ENCODE measurements at places on chromosomes 16 and 17.

DNA sequence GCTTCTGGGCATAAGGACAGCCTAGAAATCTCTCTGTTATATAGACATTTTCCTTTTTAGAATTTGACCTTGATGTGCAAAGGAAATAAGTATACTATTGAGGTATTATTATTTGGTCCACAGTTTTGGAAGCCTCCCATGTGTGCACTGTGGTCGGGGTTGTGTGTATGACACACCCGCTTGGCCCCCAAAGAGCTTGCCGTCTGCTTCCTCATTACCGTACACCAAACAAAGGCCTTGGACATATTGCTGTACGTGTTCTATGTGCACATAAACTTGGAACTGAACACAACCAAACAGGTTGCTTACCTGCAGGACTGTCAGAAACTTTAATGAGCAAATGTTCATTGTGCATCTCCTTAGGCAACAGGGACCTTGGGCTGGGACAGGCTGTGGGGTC lies 38.2 kb downstream of the METRNL start:
- no peaks in the 10 kb centered on the region for H3K36me3 ChIP-seq
- no peak overlapping the region for H3K4me3 ChIP-seq
- peaks cover 21% of the 10 kb centered on the region for H3K27me3 ChIP-seq
- DNase-seq = no peak

DNA sequence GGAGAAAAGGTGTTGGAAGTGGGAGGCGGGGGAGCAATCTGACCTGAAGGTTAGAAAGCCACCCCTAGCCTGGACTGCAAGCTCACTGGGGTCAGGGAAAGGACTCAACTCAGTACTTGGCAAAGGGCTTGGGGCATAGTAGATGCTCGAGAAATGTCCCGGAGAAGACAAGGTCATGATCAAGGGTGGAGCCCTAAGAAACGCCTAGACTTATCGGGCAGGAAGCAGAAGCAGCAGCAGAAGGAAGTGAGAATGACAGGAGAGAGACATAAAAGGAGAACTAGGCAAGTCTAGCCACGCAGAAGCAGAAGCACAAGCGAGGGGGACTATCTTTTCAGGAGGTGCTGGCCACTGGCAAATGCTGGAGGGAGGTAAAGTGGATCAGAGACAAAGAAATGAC lies 10.2 kb downstream of the COTL1 start:
- H3K36me3 ChIP-seq = peaks cover 75% of the 10 kb centered on the region
- peak; percentile 82 for DNase-seq
- no peaks in the 10 kb centered on the region for H3K27me3 ChIP-seq

DNA sequence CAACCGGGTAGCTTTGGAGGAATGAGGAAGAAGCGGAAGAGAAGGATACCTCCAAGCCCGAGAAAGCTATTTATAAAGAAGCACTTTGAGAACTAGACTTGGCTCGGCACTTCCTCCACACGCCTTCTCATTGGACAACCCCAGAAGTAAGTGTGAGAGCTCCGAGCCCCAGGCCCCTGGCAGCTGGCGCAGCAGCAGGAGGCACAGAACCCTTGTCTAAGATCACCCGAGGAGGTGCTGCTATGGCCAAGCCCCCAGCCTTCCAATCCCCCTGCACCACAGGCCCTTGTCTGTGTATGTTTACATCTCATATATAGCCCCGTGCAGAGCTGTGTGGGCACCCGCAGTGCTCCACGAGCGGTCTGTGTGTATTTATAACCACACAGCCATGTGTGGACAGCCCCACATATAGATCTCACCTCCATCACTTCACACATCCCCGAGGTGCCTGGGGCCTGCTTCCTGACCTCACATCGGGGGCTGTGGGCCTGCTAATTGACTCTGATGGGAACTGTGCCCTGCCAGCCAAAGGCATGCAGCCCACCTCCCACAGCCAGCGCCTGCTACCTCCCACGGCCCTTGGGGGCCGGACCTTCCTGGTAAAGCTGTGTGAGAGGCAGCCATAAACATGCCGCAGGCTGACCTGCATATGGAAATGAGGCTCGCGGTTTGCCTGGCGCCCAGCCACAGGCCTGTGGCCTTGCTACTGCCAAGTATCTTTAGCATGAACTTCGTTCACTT lies 96.1 kb downstream of the C17orf67 start:
- H3K4me3 ChIP-seq = no peak overlapping the region
- no peak for DNase-seq
- H3K27ac ChIP-seq = no peak overlapping the region
- no peaks in the 10 kb centered on the region for H3K36me3 ChIP-seq

GRCh38 chr16:69324585-69325253 lies 5.7 kb downstream of the PDF start:
- no peak for DNase-seq
- no peaks in the 10 kb centered on the region for H3K27me3 ChIP-seq
- no peak overlapping the region for H3K27ac ChIP-seq
- H3K4me1 ChIP-seq = peaks cover 33% of the 10 kb centered on the region
- H3K36me3 ChIP-seq = peaks cover 60% of the 10 kb centered on the region
- H3K4me3 ChIP-seq = no peak overlapping the region

DNA sequence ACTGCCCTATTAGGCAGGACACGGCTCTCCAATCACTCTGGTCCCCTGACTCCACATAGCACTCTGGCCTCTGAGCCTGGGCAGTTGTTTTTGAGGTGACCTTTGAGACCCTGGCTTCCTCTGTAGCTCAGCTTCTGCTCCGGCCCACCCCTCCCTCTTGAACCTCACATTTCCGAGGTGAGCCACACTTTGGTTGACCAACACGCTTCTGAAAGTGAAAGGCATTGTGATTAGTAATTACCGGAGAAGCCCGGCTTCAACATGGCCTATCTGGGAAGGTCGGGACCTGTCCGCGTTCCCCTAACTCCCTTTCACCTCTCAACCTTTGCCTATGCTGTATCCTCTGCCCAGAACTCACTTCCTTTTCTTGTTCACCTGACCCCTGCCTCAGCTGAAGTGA lies 10.3 kb upstream of the ITGAX start:
- no peak for DNase-seq
- H3K36me3 ChIP-seq = no peaks in the 10 kb centered on the region
- H3K27ac ChIP-seq = peak overlapping the region; percentile 64
- H3K4me3 ChIP-seq = peak overlapping the region; percentile 30

- peak; percentile 91 for DNase-seq
- no peaks in the 10 kb centered on the region for H3K27me3 ChIP-seq
- H3K36me3 ChIP-seq = peaks cover 6% of the 10 kb centered on the region
- peak within 1 kb of the TSS; percentile 87 for H3K27ac ChIP-seq
Measured at GRCh38 chr17:3964203-3965117, at the start of gene ATP2A3. Gene ATP2A3 (minus strand): TSS chr17:3964437. CDS start chr17:3964291, 146 bp downstream.

- H3K27ac ChIP-seq = peak overlapping the region; percentile 97
- peaks cover 60% of the 10 kb centered on the region for H3K4me1 ChIP-seq
- peak; percentile 73 for DNase-seq
- peak overlapping the region; percentile 100 for H3K4me3 ChIP-seq
- H3K36me3 ChIP-seq = peaks cover 62% of the 10 kb centered on the region
Measured at GRCh38 chr16:27404163-27404823, 2.3 kb downstream of the IL21R start.

DNA sequence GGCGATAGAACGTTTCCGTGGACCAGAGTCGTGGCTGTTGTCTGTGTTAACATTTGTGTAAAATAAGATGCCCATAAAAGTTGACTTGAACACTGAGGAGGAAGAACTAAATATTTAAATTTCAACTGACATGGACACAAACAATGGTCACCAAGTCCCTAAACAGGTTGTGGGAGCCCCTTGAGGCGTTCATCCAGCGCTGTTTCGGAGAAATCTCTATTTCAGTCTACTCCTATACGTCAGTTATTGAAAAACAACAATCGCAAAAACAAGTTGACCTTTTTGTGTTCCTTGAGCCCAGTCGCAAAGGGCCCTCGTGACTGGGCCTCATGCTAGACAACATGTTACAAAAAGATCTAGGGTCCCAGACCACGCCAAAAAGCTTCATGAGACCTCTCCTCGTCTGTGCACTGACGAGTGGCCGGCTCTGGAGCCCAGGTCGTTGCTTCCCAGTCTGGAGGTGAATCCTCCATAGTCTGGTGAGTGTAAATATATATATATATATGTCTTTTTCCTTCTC lies 439 bp upstream of the TMEM231 start:
- H3K27ac ChIP-seq = peak overlapping the region; percentile 90
- peaks cover 8% of the 10 kb centered on the region for H3K4me1 ChIP-seq
- H3K4me3 ChIP-seq = peak overlapping the region; percentile 92
- no peak for DNase-seq
- peaks cover 20% of the 10 kb centered on the region for H3K27me3 ChIP-seq
- H3K36me3 ChIP-seq = no peaks in the 10 kb centered on the region

DNA sequence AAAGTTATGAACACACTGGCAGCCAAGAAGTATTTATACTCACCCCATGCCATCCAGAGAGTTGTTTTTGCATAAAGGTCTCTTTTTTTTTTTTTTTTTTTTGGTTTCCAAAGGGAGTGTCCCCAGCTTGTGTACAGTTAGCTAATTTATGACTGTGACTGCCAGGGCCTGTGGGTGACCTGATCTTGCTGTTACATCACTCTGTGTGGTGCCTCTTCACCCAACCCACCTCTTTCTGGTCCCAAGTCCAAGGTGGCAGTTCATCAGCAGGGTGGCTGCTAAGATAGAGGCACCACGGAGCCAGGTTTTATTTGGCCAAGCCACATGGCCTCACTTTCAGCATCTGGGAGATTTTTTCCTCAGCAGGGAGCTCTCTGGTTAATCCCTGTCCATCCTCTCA lies at the start of gene NOS2:
Gene NOS2, minus strand, starts transcription at position 8 of the 400 bp plus-strand sequence. CDS start 1,720 bp downstream, outside the sequence.
- no peak for DNase-seq
- peaks cover 26% of the 10 kb centered on the region for H3K27me3 ChIP-seq
- H3K4me3 ChIP-seq = no peak within 1 kb of the TSS
- H3K27ac ChIP-seq = no peak within 1 kb of the TSS
- H3K4me1 ChIP-seq = peaks cover 3% of the 10 kb centered on the region

DNA sequence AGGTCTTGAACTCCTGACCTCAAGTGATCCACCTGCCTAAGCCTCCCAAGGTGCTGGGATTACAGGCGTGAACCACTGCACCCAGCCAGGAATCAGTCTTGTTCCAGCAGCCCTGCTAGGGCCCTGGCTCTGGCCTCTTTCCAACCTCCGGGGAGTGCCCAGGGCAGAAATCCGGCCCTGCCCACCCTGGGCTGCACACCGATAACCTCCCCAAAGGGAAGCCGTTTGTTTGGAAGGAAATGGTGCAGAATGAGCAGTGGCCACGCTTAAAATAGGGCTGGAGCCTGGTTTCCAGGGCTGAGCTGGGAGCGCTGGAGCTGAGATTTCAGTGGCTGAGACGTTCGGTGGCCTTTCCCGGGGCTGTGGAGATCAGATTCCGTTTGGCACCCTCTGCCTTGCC lies 17.8 kb upstream of the EMP2 start:
- no peaks in the 10 kb centered on the region for H3K36me3 ChIP-seq
- no peak for DNase-seq
- no peak overlapping the region for H3K27ac ChIP-seq
- H3K27me3 ChIP-seq = no peaks in the 10 kb centered on the region

GRCh38 chr17:67562005-67562404 lies 155.7 kb upstream of the NOL11 start:
- H3K27me3 ChIP-seq = no peaks in the 10 kb centered on the region
- no peak for DNase-seq
- peaks cover 9% of the 10 kb centered on the region for H3K36me3 ChIP-seq
- H3K4me1 ChIP-seq = no peaks in the 10 kb centered on the region
- no peak overlapping the region for H3K27ac ChIP-seq

DNA sequence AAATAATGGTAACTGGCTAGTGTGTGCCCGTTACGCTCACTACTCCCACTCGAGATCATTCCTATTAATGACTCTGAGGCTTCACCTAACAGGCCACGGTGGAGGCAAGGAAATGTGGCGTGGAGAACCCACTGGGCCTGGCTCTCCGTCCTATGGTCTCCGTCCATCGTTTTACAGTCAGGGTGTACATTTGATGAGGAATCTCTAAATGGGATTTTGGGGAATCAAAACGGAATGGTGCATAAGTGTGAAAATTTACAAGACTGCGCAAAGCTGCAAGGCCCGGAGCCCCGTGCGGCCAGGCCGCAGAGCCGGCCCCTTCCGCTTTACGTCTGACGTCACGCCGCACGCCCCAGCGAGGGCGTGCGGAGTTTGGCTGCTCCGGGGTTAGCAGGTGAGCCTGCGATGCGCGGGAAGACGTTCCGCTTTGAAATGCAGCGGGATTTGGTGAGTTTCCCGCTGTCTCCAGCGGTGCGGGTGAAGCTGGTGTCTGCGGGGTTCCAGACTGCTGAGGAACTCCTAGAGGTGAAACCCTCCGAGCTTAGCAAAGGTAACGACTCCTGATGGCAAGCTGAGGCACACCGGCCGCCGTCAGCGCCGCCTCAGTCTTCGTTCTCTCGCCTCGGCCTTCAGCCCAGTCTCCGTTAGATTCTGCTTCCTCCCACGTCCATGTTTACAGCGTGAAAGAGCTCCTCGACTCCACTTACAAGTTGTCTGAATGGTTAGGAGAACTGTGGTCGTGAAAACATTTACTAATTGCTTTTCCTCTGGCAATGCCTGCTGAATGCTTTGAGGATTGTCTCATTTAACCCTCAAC lies at the start of gene RAD51C:
Gene RAD51C, plus strand, starts transcription at position 364 of the 817 bp plus-strand sequence. Its CDS starts 42 bp downstream, at position 406.
- peak within 1 kb of the TSS; percentile 96 for H3K27ac ChIP-seq
- DNase-seq = peak; percentile 97
- peaks cover 21% of the 10 kb centered on the region for H3K4me1 ChIP-seq
- H3K36me3 ChIP-seq = peaks cover 26% of the 10 kb centered on the region

DNA sequence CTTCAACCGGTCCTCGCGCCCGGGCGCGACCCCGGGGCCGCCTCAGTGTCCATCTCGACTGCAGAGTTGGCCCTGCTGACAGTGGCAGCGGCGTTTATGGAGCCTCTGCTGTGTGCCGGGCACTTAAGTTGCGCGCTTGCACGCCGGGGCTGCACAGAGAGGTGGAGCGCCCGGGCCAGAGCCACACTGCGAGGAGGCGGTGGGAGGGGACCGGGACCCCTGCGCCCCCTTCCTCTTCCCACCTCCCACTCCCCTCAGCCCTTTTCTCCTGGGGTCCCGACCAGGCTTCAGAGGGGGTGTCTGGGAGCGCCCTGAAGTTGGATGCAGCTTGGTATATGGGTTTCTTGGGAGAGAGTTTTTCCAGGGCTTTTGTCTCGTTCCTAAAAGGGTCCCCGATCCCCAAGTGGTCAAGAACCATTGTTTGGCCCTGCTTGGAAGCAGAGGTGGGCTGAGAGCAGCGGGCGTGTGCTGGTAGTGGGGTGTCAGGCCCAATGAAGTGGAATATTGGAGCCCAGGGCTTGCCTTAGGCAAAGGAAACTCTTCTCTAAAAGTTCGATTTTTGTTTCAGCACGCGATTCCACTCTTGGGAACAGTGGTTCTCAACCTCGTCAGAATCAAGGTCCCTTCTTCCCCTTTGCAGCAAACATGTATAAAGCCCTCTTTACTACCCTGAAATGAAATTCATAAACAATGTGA lies 605 bp downstream of the MRTFB start:
- no peak for DNase-seq
- H3K27ac ChIP-seq = peak overlapping the region; percentile 71
- peak overlapping the region; percentile 87 for H3K4me3 ChIP-seq
- H3K27me3 ChIP-seq = no peaks in the 10 kb centered on the region
- no peaks in the 10 kb centered on the region for H3K36me3 ChIP-seq
- H3K4me1 ChIP-seq = peaks cover 10% of the 10 kb centered on the region

All from activated CD4-positive, alpha-beta T cell treated with anti-CD3 and anti-CD28 coated beads, Interleukin-2, amount 10 ng/mL, durations not matched to agents 24 days and 14 days (primary cell).